T1000 (cell line): ENCODE measurements at places on chromosomes 12 and 14.

DNA sequence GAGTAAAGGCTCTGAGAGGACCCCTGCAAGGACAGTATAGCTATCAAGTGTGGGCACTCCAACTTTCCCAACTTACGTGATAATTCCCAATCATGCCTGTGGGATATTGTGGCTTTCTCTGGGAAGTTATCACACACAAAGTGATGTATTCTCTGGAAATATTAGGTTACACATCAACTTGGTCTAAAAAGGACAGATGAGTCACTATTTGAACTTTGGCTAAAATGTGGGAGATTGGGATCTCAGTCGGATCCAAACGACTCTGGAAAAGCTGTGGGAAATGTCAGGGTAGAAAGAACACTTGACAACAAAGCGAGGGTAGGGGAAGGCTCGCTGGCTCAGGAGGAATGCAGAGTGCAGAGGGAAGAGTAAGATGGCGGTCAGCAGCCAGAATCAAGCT is 1048.9 kb downstream of the BCL11B start:
- DNase-seq, result no peak

DNA sequence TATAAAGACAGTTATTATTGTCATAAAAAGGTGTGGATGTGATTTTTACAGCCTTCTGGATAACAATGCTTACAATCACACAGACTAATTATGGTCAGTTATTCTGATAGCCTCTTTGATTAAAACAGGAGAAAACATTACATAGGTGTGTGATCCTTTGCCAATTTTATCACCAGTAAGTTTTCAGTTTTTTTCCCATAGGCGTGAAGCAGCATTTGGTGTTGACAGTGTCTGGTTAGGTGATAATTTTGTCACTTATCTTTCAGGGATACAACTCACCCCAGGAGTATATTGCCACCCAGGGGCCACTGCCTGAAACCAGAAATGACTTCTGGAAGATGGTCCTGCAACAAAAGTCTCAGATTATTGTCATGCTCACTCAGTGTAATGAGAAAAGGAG is 208.8 kb downstream of the EPS8 start:
- DNase-seq, result no peak

DNA sequence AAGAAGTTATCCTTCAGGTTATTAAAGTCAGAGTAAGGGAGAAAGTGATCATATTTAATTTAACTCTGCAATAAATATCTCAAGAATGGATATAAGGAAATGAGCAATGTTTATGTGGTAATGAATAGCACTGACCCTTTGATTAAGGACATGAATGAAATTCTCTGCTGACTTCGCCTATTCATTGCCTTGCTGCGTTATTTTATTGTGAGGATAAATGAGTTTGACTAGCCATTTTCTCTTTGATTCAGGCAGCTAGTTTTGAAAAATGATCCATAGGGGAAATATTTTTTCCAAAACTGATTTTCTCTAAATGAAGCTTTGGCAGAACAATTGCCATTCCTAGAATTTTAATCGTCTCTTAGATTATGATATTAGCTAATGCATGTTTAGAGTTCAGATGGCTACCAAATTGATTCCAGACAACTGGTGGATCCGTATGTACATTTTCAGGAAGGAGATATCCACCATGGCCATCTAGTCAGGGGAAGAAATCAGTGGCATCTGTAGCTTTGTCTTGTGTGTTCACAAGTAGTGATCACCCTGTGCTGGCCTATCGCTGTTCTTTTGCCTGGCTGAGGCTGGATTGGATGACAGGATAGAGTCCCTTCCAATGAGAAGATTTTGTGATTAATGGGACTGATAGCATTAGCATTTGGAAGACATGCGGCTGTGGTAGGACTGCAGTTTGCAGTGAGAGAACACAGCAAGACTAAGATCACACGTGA is 302.3 kb upstream of the RGS6 start:
- no peak for DNase-seq

- no peak for DNase-seq
These were observed 2.1 kb upstream of the CCT2 start for GRCh38 chr12:69583203-69583602.

GRCh38 chr14:77122526-77123125 is 19.0 kb downstream of the ZDHHC22 start:
- DNase-seq, result no peak

- no peak for DNase-seq
These were observed 20.3 kb upstream of the TMX1 start for GRCh38 chr14:51219473-51220448.

DNA sequence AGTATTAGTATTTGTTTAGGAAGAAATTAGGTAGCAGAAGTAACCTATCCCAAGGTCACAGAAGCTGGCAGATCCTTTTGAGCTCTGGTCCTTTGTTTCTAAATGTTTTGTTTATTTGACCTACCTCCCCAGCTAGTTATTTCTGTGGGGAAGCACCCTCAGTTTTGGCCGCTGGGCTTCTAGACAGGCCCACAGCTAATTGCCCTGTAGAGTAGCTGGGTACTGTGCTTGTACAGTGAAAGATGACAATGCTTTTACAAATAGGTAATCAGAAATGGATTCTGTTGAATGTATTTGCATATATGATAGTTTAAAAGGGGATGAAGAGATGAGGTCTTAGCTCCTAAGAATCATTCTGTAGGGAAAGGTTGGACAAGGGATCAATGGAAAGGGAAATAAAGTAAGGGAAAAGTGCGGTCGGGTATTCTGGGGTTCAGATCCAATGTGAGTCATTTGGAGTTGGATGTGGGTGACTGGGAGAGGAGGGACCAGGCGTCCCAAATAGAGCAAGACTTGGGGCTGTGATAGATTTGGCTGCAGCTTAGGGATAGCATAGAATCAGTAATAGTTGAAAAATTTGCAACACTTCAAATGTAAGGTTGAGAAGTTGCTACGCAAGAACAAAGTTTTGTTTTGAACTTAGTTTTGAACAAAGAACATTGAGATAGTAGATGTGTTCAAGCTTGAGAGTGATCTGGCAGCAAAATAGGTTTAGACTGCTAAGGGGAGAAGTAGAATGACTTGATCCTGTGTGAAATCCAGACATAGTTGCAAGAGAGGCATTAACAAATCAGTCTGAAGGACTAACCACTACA is 3.6 kb downstream of the NUDT4 start:
- DNase-seq, result no peak

- DNase-seq, result no peak
These were observed 207.9 kb downstream of the NUAK1 start for GRCh38 chr12:105930557-105931503.

DNA sequence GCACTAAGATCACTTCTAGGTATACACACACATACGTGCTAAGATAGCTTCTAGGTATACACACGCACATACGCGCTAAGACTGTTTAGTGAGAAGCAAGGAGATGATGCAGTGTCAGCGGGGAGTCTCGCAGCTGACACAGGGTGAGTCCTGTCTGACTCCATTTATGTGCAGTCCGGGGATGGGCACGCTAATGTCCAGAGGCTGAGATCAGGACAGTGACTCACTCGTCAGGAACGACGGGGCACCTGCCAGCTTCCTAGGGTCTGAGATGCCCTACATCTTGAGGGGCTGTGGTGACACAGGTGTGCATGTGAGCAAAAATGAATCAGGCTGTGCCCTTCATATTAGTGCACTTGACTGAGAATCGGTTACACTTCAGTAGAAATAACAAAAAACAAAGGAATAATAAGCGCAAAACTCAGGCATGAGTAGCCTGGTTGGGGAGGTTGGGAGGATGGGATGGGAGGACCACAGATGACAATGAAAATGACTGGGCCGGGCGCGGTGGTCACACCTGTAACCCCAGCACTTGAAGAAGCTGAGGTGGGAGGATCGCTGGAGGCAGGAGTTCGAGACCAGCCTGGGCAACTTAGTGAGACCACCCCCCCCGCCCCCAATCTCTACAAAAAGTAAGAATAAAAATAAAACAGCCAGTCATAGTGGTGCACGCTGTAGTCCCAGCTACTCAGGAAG is 29.1 kb upstream of the ULK1 start:
- peak; percentile 34 for DNase-seq

DNA sequence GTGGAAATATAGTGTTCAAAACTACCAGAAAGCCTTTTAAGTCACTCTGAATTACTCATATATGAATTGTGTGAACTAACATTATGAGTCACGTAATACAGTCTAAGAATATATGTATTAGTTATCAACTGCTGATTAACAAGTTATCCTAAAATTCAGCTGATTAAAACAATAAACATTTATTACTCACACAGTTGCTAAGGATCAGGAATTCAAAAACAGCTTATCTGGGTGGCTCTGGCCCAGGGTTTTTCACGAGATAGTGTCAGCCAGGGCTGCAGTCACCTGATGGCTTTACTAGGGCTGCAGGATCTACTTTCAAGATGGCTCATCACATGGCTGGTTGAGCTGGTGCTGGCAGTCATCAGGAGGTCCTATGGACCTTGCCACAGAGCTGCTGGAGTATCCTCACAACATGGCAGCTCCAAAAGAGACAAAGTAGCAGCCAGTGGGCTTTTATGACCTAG is 36.5 kb downstream of the CORO1C start:
- DNase-seq, result no peak

DNA sequence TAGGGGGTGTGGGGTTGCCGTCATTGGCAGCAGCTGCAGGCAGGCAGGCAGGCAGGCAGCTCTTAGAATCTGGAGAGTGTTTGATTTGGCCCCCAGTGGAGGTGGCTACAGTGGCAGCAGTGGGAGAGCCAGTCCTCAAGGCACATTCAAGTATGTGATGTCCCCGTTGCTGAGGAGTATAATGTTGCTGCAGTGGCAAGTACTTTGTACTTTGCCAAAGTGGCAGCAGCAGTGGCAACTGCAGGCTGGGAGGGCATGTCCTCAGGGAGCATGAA is 147.1 kb downstream of the PAPOLA start:
- no peak for DNase-seq

GRCh38 chr12:47843226-47843980 is 23.7 kb upstream of the HDAC7 start:
- no peak for DNase-seq

DNA sequence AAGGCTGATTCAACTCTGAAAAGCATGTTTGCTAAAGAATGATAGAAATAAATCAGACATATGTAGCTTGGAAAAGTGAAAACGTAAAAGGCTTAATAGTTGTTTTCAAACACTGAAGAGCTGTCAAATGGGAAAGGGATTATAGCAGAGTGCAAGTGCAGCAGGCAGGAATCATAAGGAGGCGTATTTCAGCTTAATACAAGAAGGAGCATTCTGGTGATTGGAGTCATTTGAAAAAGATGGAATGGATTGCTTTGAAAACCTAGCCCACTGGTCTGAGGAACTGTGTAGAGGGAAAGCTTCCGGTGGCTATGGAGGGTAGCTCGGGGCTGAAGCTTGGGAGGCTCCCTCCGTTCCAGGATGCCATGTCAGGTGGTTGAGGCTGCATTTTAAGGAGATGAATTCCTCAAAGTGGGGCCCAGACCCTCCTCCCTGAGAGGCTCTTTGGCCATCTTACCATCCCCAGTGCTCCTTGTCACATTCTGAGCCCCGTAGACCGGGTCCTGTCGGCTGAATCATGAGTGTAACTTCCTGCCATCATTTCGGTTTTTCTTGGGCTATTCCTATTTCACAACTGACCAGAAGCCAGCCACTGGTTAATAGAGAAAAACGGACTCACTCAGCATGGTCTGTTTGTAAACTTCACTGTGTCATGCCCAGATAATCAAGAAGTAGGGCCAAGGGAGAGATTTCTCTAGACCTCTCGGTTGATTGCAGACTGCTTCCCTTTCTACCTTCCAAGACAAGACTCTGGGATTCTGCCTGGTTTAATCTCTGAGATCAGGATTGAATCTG is 6.5 kb downstream of the WNT5B start:
- DNase-seq, result no peak

GRCh38 chr14:32531942-32532515 is 202.9 kb downstream of the AKAP6 start:
- no peak for DNase-seq

- DNase-seq, result no peak
These were observed 43.8 kb upstream of the KTN1 start for GRCh38 chr14:55536204-55536708.

- no peak for DNase-seq
These were observed 32.5 kb downstream of the PAWR start for GRCh38 chr12:79658221-79658620.

GRCh38 chr14:96461950-96462798 is 40.0 kb upstream of the PAPOLA start:
- no peak for DNase-seq

GRCh38 chr12:1456885-1457284 is 137.5 kb downstream of the FBXL14 start:
- no peak for DNase-seq

- no peak for DNase-seq
These were observed 21.6 kb downstream of the PPM1H start for GRCh38 chr12:62913380-62913779.

DNA sequence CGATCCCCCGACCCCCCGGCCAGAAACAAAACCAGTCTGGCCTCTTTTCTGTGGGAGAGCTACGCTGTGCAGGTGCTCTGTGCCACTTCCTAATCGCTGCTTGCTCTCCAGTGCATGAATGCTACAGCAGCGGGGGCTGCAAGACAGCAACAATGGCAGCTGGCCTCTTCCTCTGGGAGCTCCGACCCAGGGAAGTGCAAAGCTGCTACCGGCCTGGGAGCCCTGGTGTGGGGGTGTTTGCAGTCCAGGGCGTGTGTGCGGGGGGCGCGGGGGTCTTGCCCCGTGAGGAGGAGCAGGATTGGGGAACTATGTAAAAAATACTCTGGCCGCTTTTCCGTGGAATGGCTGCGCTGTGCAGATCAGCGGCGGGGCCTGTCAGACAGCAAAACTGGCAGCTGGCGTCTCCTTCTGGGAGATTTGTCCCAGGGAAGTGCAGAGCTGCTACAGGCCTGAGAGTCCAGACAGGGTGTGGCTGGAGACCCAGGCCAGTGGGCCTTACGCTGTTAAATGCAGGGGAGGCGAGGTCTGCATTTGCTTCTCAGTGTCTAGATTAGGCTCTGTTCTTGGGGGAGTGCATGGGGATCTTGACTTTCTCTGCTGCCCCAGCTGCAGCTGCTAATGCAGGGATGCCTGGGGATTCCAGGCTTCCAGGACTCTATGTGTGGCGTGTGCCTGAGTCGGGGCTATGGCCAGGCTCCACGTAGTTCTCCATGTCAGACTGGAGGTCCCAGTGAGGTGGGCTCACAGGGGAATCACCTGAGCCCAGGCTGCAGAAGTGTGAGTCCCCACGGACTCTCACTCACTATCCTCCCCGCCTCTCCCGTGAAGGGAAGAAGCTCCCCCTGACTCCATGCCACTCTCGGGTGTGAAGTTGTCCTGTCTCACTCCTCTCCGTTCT is 344.5 kb downstream of the AEBP2 start:
- DNase-seq, result no peak

- DNase-seq, result no peak
These were observed 8.5 kb upstream of the BICD1 start for GRCh38 chr12:32098112-32098511.

- no peak for DNase-seq
These were observed 151.6 kb upstream of the OR4E1 start for GRCh38 chr14:21825149-21825743.

DNA sequence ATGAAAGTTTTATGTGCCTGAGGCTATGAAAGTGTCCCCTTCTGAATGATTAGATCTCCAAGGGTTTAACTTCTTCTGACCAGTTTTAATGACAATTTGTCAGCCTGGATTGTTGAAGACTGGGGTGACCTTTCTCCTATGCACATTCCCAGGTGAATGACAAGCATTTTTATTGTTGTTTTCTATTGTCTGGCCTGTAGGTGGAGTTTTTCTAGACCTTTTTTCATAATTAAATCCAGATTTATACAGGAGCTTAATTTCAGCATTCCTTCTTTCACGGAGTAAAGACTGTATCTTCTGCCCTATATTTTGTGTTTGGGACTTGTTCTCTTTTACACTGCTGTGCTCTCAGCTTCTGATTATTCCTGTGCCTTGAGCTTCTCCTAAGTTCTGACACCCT is 125.0 kb upstream of the FAR2 start:
- no peak for DNase-seq
